ENCODE measurements at places on chromosomes 1 and 21.
A peak's percentile ranks its signal among the peaks of the same experiment; 100 is the strongest.

- peak; percentile 78 for DNase-seq
These were observed 22.7 kb downstream of the PGM1 start for GRCh38 chr1:63615768-63616420.

DNA sequence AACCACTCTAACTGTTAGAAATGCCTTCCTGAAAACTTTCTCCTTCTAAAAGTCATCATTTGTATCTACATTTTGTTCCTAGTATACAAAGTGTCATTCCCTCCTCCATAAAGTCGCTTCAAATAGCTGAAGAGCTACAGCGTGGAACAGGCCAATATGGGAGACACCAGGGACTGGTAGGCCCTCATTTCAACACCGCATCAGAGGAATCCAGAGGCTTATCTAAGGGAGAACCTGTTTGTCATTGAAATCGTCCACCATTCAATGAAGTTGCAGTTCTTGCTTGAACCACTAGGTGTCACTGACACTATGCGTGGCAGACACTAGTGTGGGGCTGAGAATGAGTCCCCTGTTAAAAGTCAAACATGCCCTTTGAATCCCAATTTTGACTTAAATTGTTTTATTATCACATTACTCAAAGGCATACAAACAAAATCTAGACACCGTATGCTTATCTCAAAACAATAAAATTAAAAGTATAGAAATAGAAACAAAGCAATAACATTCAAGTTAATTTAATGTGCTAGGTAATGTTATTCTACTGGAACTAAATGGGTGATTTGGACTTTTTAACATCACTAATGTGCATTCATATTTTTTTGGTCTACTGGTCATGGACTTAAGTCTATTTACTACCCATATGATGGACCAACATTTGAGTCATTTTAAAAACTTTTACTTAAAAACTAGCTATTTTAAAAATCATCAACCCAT, 182.3 kb downstream of the FCRL5 start:
- peak; percentile 31 for DNase-seq

DNA sequence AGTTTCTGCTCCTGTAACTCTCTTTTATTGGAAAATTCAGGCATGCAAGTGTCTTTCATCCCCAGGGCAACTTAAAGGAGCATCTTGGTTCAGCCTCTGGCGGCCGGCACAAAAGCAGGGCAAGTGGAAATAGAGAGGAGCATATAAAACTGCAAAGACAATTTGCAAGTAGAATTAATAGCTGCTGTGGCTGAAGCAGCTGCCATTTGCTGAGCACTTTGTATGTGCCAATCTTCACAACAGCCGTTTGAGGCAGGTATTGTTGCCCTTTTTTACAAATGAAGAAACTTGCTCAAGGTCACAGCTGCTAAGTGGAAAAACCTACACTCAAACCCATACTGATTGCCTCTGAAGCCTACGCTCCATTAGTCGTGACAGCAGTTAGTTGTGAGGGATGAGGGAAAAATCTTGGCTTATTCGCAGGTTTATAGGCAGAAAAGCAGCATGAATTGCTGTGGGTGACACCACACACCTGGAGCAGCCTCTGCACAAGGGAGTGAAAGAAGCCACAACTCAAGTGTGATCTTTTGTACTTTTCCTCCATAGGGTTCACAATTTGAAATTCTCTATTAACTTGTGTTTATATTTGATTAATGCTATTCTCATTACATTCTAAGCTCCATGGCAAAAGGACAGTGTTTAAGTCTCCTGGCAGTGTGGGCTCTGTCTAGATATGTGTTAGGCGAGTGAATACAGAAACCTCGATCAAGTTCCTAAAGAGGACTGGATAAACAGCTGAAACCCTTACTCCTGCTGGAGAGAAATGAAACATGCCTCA, 99.0 kb upstream of the BEND5 start:
- no peak for DNase-seq

- peak; percentile 73 for DNase-seq
These were observed 688 bp downstream of the PRXL2B start for GRCh38 chr1:2587071-2587859.

- DNase-seq, result no peak
These were observed 7.3 kb upstream of the FABP3 start for GRCh38 chr1:31380181-31380580.

GRCh38 chr1:160614410-160614809, 32.4 kb downstream of the SLAMF1 start:
- no peak for DNase-seq

- no peak for DNase-seq
These were observed 151.5 kb downstream of the ST6GALNAC5 start for GRCh38 chr1:77018761-77019160.

DNA sequence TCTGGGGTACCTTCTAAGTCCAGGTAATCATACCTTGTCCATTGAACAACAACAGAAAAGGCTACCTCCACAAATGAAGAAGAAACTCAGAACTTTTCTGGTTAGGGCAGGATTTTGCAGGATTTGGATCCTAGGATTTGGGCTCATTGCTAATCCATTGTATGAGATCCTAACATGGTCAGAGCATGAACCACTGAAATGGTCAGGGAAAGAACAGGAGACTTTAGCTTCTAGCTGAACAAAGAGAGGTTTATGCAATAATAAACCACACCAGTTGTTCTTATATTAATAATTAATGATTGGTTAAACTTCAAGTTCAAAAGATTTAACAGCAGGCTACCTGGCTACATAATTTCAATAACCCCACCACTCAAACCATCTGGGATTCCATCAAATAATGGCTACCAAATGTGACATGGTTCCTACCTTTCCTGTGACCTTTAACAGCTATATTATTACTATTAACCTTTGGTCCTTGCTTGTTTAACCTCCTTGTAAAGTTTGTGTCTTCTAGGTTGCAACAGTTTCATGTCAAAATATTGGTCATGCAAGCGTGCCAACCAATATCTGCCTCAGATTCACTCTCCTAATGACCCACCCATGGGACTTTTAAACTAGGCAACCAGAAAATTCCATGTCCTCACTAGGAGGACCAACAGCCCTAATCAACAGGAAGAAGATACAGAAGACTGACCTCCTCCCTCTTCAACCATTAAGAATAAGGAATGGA, 60.6 kb upstream of the USH2A start:
- no peak for DNase-seq

- no peak for DNase-seq
These were observed 246.1 kb downstream of the FMN2 start for GRCh38 chr1:240337781-240338180.

DNA sequence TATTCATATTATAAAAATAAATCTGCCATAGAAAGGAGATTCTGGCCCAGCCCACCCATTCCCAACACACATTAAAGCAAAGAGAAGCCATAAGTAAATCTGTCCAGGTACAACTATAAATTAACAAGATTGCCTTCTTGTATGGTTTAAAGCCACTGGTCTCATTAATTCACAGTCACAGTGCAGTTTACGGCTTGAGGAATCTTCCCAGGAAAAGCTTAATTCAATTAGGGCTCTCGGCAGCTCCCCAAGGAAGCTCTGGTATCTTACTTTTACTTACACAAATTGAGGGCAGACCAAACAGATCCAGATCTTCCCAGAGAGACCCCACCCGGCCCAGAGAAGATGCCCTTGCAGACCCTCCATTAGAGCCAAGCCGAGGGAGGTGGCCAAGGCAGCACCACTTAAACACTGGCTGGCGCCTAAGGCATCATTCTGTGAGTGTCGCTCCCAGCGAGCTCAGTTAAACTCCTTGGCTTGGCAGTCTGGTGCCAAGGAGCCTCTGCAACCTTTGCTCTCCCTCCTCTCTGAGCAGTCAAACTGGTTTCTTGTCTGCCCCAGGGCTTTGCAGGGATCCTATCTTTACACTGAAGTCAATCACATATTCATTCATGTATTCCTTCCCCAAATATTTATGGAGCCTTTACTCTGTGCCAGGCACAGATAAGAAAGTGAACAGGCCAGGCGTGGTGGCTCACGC, 10.7 kb downstream of the SLC9A1 start:
- DNase-seq, result no peak

DNA sequence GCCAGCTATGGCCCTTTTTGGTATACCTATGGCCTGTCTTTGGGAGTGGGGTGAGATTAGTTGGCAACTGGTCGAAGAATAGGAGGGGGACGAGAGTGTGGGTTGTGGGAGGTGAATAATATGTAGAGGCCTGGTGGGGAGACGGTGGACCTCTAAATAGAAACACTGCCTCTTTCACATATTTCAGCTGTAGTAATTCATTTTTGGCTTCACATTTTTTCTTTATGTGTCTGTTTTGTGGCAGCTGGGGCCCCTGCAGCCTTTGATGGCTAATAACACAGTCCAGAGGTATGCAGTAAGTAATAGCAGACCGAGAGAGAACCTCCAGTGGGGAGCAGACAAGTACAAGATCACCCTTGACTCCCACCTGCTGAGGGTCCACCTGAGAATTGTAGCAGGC, 75.9 kb downstream of the HLX start:
- DNase-seq, result no peak

GRCh38 chr21:40345711-40346321, 478.6 kb downstream of the PCP4 start:
- no peak for DNase-seq

Data from stimulated activated effector memory CD8-positive, alpha-beta T cell treated with anti-CD3 and anti-CD28 coated beads, Interleukin-12 subunit alpha, Interleukin-12 subunit beta, amount 100 ng/mL, for 72 hours (primary cell).